NCI-H187 treated with DMSO at 0.1 percent for 48 hours (cell line): ENCODE measurements at places on chromosomes 6 and 20.

DNA sequence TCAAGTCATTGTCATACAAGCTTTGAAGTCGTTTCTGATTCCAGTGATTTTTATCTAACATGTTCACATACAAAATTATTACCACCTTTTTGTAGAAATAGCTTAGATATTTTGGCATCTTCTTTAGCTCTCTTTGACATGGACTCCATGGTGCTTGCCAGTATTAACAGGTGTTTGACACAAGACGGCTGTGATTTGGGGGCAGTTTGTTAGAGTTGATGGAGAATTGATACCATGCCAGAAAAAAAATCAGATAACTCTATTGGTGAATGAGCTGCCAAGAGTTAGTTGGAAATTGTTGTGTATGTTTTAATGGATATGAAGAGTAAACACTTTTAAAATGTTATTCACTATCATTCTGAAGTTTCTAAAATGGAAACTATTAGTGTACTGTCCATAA lies 146.6 kb upstream of the LAMP5 start:
- DNase-seq, result no peak

DNA sequence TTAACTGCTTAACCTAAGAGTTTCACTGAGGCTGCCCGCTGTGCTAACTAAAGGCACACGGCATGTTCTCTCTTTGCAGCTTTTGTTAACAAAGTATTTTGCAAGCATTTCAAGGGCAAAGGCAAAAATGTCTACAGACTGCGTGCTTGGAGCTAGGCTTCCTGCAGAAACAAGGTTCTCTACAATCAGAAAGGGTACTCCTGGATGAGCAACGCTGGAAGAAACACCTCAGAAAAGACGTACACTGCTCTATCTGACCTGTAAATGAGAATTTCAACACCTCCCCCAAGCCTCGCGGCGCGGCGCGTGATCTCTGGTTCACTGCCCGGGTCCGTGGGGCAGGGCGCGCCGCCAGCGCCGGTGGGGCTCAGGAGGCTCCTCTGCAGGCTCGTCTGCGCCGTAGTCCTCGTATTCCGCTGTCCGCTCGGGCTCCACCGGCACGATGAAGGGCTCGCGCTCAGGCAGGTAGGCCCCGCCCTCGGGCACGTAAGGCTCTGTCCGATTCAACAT lies 120.9 kb downstream of the COL12A1 start:
- DNase-seq, result no peak

GRCh38 chr6:161373905-161374451 lies 100.1 kb upstream of the AGPAT4 start:
- DNase-seq, result no peak

GRCh38 chr20:37948956-37949355 lies 46.0 kb downstream of the VSTM2L start:
- DNase-seq, result no peak

GRCh38 chr6:26309731-26310142 lies 55.3 kb upstream of the BTN3A2 start:
- DNase-seq, result no peak

- no peak for DNase-seq
These were observed 285.6 kb downstream of the ZNF217 start for GRCh38 chr20:53307964-53308597.

DNA sequence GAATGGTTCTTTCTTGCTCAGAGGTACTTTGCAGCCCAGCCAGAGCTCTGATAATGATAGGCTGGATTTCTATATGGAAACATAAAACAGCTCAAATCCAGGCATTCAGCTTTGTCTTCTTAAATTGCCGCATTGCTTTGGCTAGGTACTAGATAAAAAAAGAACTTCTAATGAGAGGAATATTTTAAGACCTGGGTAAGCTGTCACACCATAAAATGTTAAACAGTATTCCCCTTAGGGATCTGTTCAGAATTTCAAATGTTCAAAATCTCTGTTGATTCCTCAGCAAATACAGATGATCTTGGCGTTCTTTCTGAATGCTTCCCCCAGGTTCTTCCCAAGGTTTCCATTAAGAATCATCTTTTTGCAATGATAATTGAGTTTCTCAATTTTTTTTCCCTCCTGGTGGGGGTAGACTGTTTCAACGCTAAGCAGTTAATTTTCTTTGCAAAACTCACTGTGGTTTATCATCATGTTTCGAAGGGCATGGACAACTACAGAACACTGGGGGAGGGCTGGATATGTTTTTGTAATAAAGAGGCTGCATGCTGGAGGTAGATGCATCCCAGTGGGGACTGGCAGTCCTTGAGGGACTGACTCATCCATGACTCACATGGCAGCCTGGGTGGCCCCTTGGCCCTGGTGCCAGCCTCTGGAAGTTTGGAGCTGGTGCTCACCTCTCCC lies 31.0 kb downstream of the TIAM2 start:
- no peak for DNase-seq

DNA sequence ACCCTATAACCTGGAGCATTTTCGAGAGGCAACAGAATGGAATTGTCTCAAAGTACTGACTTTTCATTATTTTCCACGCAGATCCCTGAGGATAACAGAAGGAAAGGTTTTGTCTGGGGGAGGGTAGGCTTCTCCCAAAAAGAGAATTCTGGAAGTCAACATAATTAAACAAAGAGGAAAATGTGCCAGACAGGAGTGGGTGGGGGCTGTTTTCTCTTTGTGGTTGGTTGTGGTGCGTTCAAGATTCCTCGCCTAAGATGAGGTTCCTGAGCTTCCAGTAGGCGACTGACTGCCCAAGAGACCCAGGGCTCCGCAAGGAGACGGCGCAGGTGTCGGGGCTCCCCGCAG lies 70.4 kb downstream of the SOX4 start:
- DNase-seq, result no peak

DNA sequence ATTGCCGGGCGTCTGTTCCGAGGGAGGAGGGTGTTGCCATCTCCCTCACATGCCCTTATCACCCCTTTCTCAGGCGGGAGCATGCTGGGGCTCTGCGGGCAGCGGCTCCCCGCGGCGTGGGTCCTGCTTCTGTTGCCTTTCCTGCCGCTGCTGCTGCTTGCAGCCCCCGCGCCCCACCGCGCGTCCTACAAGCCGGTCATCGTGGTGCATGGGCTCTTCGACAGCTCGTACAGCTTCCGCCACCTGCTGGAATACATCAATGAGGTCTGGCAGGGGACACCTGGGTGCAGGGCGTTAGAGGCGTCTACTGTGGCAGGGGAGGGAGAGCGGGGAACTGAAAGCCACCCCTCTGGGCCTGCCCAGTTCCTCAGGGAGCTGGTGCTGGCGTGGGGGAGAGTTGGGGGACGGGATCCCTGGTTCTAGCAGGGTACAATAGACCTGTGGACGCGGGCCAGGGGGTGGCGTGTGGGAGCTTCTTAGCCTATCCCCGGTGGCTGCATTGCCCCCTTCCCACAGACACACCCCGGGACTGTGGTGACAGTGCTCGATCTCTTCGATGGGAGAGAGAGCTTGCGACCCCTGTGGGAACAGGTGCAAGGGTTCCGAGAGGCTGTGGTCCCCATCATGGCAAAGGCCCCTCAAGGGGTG lies 697 bp downstream of the PPT2 start:
- no peak for DNase-seq

- DNase-seq, result no peak
These were observed 52.6 kb upstream of the NAA20 start for GRCh38 chr20:19964289-19965265.

GRCh38 chr6:36219081-36219480 lies 22.5 kb downstream of the BRPF3 start:
- no peak for DNase-seq

DNA sequence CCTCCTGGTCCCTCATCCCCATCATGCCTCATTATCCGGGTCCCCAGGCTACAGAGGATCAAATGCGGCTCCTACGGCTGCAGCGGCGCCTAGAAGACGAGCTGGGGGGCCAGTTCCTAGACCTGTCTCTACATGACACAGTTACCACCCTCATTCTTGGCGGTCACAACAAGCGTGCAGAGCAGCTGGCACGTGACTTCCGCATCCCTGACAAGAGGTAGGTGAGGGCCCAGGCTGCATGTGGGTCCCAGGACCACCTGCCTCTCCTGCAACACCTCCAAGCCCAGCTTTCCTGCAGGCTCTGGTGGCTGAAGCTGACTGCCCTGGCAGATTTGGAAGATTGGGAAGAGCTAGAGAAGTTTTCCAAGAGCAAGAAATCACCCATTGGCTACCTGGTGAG lies 8.2 kb upstream of the PTPRA start:
- DNase-seq, result no peak

- no peak for DNase-seq
These were observed 93.7 kb upstream of the QKI start for GRCh38 chr6:163320804-163321203.

DNA sequence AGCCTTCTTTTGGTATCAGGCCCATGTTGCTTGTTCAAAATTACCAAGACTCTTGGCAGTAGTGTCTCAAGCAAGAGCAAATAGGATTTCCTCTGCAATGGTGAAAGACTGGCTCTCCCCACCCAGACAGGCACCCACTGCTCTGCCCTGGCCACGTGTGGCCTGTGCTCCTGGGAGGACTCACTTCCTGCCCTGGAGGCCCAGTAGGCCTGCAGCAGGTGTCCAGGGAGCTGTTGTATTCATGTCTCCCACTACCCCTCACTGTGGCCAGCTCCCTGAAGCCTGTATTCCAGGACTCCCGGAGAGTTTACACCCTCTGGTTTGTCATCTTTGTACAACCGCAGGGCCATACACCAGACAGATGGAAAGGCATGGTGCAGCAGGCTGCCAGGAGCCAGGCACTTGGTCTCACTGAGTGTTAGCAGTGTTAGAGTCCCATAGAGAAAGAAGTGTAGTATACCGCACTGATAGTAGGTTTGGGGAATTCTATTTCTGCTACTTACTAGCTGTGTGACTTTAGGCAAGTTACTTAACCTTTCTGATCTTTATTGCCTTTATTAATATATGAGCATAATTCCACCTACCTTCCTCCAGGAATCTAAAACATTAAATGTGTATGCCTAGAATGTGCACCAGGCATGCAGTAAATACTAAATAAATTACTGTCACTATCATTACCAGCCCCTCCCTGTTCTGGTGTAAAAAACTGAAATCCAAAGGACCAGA lies 159.7 kb downstream of the TMEM242 start:
- no peak for DNase-seq

GRCh38 chr6:167130008-167130677 lies 7.2 kb downstream of the CCR6 start:
- DNase-seq, result no peak

- no peak for DNase-seq
These were observed 731.9 kb upstream of the FLRT3 start for GRCh38 chr20:15069355-15069754.

DNA sequence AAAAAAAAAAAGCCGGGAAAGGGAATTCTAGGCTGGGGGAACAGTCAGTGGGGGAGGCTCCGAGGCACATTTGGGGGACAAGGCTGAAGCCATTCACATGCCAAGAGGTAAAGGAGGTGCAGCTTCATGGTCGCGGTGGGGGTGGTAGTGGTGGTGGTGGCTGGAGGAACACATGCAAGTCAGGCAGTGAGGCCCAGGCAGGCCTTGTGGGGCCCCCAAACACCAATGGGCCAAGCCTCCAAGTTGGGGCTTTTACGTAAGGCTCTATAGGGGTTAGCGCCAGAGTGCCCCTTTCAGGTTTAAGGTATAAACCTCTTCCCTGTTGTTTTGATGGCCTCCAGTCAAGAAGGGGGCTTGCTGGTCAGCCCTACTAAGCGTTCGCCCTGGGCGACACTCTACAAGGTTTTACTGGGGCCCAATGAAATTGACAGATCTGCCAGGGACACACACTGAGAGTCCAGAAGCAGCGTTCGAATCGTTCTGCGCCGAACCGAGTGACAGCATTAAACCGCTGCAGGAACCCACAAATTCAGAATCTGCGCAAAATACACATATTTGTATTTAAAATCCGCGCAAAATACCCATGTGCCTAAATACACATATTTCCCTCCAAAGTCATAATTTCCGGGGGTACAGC lies 818 bp upstream of the AP5S1 start:
- no peak for DNase-seq

GRCh38 chr6:40754461-40755045 lies 167.4 kb upstream of the LRFN2 start:
- no peak for DNase-seq

DNA sequence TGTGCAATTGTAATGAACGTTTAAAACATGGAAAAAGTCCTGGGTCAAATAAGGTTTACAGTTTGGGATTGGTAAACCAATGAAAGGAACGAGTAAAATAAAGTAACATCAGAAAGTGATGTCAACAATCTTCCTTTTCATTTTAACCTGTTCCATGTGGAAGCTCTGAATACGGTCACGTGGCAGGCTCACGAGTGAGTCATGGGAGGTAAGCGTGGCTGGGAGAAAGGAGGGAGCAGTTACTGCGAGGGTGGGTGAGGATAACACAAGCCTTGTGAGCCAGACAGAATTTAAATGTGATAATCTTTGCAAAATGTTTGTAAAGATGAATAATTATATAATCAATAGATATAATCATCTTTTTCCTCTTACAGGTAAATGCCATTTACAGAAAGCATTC lies 171.3 kb upstream of the HDAC2 start:
- no peak for DNase-seq

DNA sequence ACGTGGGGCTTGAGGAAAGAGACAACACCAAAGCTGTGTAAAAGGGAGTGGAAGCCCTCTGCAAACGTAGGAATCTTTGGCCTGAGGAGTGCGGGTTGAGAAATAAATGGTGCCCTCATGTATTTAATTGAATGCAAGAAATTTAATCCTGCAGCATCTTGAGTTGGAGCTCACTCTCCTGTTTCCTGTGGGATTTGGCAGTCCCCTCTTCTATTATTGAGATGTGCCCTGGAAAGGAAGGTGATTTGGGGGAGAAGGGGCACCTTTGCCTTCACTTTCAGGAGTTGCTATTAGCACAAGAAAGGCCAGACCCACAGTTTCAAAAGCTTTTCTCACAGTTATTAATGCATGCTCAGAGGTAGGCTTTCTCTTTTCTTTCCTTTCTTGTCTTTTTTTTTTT lies 201.4 kb upstream of the HDDC2 start:
- DNase-seq, result no peak

DNA sequence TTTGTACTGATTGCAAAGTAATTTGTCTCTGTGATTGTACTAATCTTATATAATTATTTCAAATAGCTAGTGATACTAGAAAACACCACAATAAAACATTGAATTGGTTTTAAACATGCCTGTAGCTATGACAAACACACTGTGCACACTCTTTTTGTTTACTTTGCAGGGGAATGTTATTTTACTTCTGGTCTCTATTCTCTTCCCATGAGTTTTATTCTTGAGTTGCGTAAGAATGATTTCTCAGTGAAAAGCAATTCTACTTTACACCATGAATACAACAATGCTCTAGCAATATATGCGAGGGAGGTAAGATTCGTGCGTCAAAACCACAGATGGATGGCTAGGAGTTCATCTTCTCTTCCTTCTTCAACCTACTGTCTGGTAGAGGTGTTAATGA lies 68.4 kb upstream of the PHACTR1 start:
- DNase-seq, result no peak
